ENCODE measurements at places on chromosomes 1 and 21. TPM values are rescaled to one million over a fixed set of nuclear protein-coding genes. Genes with fewer than 3 reads are reported as not detected.

Gene HFM1
- 1.1 TPM for polyA plus RNA-seq

Gene TNFRSF14
- 233 TPM for polyA plus RNA-seq

Gene OR2L8
- polyA plus RNA-seq = not detected

Gene VWA5B1
- polyA plus RNA-seq = 0.05 TPM

Gene KCNAB2
- 40.1 TPM for polyA plus RNA-seq

Gene GJB5
- polyA plus RNA-seq = 3.9 TPM

Gene CENPL
- polyA plus RNA-seq = 6.3 TPM

Gene ATP6V1G3
- 0.18 TPM for polyA plus RNA-seq

DNA sequence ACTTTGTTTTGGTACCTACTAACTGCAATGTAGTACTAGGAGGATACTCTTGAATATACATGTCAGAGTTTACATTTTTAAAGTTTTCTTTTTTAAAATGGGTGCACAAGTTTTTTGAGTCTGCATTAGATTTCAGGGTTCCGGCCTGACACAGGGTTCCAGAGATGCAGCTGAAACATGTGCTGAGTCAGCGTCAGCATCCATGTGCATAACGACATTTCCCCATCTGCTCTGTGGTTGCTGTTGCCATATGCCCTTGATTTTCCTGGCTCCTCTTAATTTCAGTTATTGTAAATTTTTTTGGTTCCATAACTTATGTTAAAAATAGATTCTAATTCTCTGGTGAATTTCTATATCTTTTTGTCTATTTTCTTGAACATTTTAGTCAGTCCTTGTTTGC, 12.3 kb upstream of the METTL13 start:
- DNase-seq = no peak

DNA sequence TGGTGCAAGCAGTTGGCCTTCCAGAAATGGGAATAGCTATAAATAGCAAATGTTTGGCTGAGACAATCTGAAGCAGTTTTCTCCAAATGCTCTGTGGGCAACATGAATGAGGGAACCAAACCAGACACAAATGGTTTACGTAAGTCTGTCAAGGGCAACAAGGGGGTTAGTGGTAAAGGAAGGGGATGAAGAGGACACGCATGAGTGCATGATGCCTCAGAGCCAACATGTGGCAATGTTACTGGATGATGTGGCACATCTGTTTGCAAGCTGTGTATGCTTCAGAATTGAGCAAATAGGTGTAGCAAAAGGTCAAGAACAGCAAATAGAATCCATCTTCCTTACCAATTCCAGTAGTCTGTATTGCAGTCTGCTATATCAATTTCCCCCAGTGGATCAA, 76.3 kb upstream of the LMO4 start:
- no peak for DNase-seq

DNA sequence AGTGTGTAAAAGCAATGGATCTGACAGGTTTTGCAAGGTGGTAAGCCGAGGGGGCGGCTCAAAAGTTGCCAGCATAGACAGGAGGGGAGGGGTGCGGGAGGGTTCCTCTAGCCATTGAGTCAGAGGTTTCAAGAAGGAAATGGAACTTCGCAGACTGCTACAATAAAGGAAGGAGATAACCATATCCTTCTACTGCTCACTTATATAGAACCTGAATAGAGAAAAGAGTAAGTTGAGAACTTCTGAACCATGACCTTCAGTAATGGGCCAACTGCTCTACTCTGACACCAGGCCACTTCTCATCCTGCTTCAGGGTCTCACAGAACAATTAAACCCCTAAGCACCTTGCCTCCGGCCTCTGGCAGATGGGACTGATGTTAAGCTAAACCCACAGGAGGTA, 26.3 kb upstream of the BCAR3 start:
- DNase-seq = no peak

DNA sequence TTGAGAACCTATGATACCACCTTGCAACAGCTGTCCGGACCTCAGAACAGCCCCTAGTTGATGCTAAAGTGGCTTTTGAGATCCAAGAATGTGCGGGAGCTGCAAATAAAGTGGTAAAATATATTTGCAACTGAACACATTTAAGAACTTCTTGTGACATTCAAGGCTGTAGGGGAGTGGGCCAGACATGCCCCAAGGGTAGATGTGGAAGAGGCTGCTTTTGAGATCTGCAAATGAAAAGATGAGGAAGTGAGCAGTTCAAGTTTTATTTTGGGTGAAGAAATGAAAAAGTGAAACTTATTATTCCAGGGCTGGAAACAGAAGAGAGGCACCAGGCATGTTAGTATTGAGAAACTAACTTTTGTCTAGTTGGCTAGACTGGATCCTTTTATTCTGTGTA, 359.5 kb upstream of the PLXNA2 start:
- DNase-seq = no peak

GRCh38 chr1:117659550-117660270, 53.9 kb downstream of the TENT5C start:
- no peak for DNase-seq

- no peak for DNase-seq
These were observed 122.5 kb downstream of the LHX4 start for GRCh38 chr1:180352588-180352987.

- no peak for DNase-seq
These were observed 77.2 kb upstream of the CDC42BPA start for GRCh38 chr1:227395426-227396028.

DNA sequence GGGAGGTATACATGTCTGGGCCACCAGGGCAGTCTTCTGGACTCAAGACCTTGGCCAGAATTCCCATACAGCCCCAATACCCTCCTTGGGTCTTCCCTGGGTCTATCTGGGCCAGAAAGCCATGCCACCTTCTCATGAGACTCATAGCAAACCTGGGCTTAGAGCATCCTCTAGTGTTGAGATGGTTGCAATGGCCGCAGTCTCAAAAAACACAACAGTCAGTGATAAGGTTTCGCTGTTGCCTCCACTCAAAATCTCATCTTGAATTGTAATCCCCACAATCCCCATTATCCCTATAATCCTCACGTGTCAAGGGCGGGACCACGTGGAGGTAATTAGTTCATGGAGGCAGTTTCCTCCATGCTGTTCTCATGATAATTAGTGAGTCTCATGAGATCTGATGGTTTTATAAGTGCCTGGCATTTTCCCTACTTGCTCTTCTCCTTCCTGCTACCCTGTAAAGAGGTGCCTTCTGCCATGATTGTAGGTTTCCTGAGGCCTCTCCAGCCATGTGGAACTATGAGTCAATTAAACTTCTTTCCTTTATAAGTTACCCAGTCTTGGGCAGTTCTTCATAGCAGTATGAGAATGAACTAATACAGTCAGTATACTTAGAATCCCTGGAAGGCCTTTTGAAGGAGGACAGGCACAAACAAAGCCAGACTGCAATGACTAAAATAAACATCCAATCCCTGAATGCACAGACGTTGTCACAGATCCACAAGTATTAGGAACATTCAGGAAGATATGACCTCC, 77.0 kb downstream of the CTH start:
- peak; percentile 36 for DNase-seq

DNA sequence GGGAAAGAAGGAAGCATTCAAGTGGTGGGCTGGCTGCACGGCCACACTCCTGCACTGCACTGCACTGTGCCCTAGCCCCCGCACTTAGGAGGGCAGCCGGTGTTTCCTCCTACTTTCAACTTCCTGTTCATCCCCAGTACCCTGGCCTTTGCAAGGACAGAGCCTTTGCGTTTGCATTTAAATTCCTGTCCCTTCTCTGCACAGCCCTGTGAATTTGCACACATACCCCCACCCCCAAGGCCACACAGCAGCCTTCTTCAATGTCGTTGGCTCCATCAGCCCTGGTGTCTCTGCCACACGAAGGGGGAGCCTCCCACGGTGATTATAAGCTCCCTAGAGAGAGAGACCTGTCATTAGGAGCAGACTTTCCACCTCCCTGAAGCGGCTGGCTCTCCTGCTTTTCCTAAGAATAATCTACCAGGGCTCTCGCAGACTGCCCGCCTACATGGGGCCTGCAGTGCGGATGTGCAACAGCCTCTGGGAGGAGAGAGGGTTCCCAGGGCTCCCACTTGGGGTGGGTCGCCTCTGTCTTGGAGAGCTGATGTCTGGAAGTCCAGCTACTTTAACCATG, 13.2 kb upstream of the SLC45A3 start:
- DNase-seq = no peak

GRCh38 chr1:30863858-30864604, 44.5 kb downstream of the SDC3 start:
- DNase-seq = no peak

DNA sequence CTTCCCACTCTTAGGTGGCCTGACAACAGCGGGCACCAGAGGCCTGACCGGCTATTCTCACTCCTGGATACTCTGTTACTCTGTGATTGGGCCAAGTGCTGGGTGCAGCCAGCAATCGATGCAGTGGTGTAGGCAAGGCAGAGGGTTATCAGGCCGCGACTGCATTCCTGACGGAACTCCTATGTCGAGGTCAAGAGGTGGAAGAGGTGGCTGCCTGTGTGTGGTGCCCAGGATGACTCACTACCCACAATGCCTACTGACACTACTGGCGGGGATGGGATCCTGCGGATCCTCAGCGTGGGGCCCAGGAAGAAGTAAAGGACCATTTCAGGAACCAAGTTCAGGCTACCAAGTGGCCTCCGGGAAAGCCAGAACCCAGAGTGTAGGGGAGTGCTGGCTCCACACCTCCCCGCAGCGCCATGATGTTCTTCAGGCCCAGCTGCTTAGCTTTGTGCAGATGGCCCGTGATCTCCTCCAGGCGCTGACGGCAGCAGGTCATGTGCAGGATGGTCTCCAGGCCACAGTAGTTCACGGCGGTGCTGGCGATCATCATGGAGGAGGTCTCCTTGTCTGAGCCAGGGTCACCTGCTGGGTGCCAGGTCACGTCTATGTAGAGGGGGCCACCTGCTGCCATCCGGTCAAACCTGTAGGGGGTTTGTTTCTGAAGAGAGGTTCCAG, 4.9 kb downstream of the MTHFR start:
- no peak for DNase-seq

GRCh38 chr1:2983706-2984398, 37.4 kb upstream of the ACTRT2 start:
- no peak for DNase-seq

DNA sequence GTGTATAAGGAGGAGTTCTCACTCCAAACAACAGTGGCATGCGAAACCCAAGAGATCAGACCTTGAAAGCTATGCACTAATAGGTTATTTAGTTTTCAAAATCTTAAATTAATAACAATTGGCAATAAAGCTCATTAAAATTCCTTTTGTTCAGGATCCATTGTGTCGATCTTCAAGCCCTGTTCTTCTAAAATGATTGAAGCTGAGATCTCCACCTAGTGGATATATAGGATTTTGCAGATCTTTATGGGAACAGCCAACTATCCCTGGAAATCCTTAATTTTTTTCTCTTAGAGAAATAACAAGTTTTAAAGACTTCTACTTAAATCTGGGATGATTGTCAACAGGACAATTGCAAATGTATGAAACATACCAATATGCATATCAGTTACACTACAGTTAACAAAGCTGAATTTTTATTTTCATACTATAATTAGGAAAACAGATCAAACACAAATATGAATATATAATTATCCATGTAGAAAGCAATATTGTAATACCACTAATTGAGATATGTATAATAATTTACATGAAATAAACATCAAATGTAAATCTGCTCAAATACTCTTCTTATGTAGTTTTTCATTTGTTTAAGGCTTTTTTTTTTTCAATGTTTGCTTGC, 43.3 kb downstream of the LRRC53 start:
- no peak for DNase-seq

- no peak for DNase-seq
These were observed 54.9 kb upstream of the B3GALT2 start for GRCh38 chr1:193241132-193241827.

- DNase-seq = no peak
These were observed 18.9 kb downstream of the TNNT2 start for GRCh38 chr1:201358596-201358995.

DNA sequence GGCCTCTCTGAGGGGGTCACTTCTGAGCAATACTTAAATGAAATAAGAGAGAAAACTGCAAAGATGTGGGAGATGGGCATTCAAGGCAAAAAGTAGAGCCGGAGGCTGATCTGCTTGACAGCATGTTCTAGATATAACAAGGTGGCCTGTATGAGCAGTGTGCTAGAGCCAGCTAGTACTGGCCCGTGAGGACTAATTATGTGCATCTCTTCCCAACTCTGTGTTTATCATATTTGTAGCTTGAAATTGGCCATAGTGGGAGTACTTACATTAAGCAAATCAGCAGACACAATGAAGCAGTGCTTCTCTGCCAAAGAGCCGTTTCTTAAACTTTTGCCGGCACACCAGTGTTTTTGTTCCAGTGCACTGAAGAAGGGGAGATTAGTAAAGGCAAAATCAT, 13.1 kb upstream of the PTBP2 start:
- no peak for DNase-seq

DNA sequence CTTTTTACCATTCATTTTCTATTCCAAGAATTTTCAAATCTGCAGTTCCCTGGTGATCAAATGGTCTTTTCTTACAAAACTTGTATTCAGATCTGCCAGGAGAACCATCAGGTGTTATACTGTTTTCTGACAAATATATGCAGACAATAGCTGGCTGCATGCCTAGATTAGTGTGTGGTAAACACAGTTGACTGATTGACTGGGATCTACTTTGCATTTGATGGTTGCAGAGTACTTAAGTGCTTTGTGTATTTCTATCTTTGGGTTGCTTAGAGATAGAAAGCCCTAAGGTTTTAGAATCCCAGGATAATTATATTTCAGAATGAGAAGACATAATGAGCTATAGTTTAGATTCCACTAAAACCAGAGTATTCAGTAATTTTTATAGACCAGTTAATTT, 102.0 kb upstream of the CHODL start:
- no peak for DNase-seq

DNA sequence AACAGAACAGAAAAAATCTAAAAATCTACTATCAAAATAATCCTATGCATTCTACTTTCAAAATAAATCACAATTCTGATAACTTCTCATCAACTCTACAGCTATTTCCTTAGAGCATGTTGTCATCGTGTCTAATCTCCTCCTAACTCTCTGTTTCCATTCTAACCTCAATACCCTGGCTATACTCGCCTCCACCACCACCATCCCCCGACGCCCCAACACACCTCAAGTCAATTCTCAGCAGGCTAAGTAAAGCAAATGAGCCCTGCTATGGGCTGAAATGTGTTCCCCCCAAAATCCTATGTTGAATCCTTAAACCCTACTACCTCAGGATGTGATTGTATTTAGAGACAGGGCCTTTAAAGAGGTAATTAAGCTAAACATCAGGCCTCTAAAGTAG, 34.6 kb downstream of the NRDC start:
- DNase-seq = no peak

- DNase-seq = no peak
These were observed 250.3 kb downstream of the PTPRC start for GRCh38 chr1:198889101-198889500.

DNA sequence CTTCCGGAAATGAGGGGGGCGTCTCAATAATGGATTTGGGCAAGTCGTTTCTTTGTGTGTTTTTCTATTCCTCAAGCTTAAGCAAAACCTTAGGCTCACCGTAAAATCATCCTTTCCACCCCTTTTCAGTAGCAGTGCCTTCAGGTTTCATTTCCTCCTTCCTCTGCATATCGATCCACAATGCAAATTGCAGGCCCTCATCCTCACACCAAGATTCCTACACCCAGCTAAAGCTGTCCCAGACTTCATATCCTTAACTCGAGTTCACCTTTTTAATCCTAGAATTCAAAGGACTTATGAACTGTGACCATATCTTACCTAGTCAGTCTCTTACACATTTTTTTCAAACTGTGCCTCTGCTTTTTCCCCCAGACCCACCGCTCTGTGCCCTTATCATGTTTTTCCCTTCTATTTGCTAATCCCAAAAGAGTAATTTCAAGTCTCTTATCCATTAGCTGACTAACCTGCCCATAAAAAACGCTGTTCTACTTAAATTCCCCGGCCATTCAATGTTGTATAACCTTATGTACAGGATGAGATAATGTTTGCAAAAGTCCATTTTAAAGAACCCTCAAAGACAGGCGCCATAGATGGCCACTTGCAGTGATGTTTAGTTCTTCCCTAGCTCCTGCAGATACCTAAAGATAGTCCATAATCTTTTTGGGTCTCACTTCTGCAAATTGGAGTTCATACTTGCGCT, 1.5 kb downstream of the AKIRIN1 start:
- no peak for DNase-seq

Measured in thymus (tissue), 14 donors.